ENCODE measurements at places on chromosomes 7 and 10. TPM values are rescaled to one million over a fixed set of nuclear protein-coding genes. Genes with fewer than 3 reads are reported as not detected.

DNA sequence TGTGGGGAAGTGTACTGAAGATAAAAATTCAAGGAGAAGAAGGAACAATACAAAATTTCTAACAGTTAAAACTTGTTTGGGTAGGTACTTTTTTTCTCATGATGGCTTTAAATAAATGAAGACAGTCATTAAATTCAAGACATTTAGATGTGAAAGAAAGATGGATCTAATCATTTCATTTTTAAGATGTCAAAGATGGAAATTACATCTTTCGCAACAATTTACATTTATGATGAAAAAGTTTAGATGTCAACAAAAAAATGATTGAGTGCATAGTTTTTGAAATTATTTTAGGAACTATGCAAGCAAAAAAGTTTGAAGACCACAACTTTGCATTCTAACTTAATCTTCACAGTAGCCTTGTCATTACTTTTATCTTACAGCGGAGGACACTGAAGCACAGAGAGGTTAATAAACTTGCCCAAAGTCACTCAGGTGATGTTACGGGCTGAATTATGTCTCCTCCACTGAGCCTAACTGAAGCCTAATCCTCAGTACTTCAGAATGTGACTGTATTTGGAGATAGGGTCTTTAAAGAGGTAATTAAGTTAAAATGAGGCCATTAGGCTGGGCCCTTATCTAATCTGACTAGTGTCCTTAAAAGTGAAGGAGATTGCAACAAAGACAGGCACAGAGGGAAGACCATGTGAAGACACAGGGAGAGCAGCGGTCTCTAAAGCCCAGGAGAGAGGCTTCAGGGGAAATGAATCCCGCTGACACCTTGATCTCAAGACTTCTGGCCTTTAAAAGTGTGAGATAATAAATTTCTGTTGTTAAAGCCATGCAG, 48.2 kb downstream of the VSTM4 start:
- DNase-seq, result no peak

HUS1 gene
- 12.0 TPM for polyA plus RNA-seq

UFSP1 gene
- polyA plus RNA-seq, result 3.5 TPM

PLEKHS1 gene
- 23.1 TPM for polyA plus RNA-seq

HYAL4 gene
- polyA plus RNA-seq, result not detected

GRCh38 chr10:59905731-59906416, 482 bp downstream of the CCDC6 start:
- DNase-seq, result no peak

DNA sequence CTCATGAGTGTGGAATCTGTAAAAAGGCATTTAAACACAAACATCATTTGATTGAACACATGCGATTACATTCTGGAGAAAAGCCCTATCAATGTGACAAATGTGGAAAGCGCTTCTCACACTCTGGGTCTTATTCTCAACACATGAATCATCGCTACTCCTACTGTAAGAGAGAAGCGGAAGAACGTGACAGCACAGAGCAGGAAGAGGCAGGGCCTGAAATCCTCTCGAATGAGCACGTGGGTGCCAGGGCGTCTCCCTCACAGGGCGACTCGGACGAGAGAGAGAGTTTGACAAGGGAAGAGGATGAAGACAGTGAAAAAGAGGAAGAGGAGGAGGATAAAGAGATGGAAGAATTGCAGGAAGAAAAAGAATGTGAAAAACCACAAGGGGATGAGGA, 207.7 kb downstream of the ZEB1 start:
- DNase-seq, result no peak

GPR26 gene
- polyA plus RNA-seq, result not detected
